ENCODE measurements at places on chromosomes 6 and 20.

DNA sequence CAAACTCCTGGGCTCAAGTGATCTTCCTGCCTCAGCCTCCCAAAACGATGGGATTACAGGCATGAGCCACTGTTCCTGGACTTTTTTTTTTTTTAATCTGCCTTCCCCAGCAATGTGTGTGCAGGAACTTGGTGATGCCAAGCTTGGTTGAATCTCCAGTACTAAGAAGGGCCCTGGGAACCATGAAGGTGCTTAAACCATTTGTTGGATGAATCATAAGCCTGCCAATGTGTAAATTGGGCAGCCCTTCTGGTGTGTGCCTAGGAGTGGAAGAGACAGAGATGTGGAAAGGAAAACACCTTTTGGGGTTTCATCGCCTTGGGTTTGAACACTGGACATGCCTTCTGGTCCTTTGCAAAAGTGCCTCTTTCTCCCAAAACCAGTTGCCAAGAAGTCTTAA is 7.1 kb upstream of the SPO11 start:
- peak; percentile 4 for DNase-seq

- no peak for DNase-seq
Observed at GRCh38 chr6:145811741-145812140, 2.9 kb downstream of the FBXO30 start.

DNA sequence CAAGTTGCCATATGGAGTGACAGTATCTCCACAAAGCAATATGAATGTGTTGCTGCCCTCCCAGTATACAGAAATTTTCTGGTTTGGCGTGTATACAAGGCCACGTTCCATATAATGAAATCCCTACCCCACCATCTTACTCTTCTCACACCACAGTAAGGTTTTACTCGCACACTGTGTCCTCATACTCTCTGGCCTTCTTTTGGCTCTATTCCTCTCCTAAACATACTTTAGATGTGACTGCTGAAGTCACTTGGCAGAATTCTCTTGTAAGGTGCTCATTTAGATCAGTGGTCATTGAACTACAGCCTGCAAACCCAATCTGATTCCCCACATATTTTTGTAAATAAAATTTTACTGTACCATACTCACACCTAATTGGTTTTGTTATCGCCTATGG is 123.2 kb downstream of the RFPL4B start:
- no peak for DNase-seq

GRCh38 chr20:38609815-38610214 is 8.2 kb downstream of the ARHGAP40 start:
- DNase-seq = no peak

GRCh38 chr6:72651174-72651573 is 29.3 kb downstream of the KCNQ5 start:
- DNase-seq = no peak

- DNase-seq = no peak
Observed at GRCh38 chr20:46954490-46955038, 59.9 kb downstream of the EYA2 start.

DNA sequence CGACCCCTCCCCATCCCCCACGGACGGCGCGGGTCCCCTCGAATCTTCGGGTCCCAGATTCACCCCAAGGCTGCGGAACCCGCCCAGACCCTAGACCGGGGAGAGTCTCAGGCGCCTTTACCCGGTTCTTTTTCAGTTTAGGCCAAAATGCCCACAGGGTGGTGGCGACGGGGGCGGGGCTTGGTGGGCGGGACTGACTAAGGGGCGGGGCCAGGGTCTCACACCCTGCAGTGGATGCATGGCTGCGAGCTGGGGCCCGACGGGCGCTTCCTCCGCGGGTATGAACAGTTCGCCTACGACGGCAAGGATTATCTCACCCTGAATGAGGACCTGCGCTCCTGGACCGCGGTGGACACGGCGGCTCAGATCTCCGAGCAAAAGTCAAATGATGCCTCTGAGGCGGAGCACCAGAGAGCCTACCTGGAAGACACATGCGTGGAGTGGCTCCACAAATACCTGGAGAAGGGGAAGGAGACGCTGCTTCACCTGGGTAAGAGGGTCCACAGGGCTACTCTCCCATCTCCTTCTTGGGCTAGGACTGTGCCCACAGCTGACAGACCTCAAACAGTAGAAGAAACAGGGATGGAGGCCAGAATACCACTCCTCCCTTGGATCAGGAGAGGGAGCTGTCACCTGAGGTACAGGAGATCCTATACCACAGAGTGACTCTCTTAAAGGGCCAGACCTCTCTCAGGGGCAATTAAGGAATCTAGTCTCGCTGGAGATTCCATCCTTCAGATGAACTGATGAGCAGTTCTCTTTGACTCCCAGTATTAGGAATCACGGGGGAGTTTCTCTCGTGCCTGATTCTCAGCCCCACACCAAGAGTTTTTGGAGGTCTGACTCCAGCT is 942 bp downstream of the HLA-E start:
- peak; percentile 23 for DNase-seq

Data from renal cortical epithelial cell (primary cell).